ENCODE measurements at places on chromosomes 2 and 18.

GRCh38 chr2:240852671-240853314, 15.8 kb upstream of the AGXT start:
- DNase-seq = no peak

DNA sequence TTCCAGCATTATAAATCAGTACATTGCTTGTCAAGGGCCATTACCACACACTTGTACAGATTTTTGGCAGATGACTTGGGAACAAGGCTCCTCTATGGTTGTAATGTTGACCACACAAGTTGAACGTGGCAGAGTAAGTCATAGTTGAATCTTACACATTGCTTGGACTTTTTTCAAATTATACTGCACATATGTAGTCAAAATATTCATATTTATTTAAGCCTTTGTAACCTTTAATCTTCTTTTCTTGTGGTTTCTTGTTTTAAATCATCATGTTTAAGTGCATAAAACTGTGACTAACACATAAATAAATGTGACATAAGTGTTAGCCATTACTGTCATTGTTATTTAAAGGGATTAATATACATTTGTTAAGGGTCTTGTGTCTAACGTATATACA, 52.1 kb upstream of the EPB41L5 start:
- no peak for DNase-seq

DNA sequence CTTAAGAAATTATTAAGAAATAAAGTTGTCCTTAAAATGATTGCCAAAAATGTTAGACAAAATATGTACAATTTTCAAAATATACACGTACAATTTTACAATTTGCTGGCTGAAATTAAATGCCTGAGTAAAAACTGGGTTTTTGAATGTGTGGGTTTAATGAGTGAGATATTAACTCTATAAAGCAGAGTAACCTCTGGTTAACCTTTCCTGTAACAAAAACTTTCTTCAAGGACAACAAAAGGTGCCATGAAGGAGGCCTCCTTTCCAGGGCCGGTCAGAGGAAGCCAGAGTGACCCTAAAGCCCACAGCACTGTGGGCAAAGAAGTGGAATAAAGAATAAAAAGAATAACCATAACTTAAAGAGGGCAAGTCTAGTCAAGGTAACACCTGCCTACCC, 16.5 kb upstream of the MAL start:
- DNase-seq = no peak

DNA sequence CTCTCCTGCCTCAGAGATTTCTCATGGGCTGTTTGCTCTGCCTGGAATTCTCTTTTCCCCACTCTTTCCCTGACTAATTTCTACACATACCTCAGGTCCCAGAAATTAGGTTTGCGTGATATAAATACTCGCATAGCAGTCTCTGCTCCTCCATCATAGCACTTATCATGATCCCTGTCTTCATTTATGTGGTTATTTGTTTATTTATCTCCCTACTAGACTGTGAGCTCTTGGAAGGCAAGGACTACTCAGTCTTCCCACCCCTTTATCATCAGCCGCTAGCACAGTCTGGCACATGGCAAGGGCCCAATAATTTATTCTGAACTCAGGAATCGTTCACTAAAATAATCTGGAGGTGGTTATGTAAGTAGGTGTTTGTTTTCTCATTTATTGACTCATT, 79.3 kb downstream of the ADCYAP1 start:
- no peak for DNase-seq

DNA sequence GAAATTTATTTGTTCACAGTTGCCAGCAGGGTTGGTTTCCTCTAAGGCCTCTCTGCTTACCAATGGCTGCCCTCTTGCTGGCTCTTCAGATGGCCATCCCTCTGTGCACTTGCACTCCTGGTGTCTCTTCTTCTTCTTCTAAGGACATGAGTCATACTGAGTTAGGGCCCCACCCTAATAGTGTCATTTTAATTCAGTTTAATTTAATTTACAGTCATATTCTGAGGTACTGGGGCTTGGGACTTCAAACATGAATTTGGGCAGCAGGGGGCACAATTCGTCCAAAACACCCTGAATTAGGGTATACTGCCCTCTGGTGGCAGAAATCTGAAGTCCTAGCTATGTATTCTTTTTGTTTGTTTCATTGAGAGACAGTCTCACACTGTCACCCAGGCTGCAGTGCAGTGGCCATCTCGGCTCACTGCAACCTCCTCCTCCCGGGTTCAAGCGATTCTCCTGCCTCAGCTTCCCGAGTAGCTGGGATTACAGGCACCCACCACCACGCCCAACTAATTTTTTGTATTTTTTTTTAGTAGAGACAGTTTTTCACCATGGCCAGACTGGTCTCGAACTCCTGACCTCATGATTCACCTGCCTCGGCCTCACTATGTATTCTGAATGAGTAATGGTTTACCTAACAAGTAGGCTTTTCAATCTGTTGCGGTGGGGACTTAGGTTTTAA, 19.8 kb downstream of the SLC4A1AP start:
- peak; percentile 96 for DNase-seq

DNA sequence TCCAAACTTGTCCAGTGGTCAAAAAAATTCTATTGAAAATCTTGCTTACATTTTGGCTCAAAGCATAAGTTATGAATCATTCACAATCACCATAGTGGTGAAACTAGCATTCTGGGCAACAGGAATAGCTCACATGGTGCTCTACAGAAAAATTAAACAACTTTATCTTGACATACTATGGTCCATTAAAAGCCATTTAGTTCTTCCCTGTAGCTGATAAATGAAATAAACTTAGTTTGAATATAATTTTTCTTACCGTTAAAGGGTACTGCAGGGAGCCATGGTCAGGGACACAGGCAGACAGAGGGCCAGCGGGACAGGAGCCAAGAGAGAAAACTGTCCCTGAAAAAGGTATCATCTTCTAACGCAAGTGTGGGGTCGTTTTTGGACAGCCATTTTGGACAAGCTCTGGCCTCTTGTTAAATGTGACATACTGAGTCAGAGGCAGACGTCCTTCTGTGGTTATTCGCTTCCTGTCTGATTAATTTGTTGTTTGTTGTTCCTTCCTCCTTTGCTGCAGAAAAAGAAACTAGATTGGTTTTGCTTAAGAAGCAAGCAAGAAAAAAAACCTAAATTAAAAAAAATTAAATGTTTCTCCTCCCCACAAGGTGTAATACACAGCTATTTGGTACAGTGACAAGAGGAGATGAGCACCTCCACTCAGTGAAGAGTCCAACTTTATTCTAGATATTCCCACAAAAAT, at the start of gene WIPF1:
WIPF1 (minus strand) TSS at position 460 of the 703 bp plus-strand sequence. CDS start 12,231 bp downstream, outside the sequence.
- peak; percentile 55 for DNase-seq

DNA sequence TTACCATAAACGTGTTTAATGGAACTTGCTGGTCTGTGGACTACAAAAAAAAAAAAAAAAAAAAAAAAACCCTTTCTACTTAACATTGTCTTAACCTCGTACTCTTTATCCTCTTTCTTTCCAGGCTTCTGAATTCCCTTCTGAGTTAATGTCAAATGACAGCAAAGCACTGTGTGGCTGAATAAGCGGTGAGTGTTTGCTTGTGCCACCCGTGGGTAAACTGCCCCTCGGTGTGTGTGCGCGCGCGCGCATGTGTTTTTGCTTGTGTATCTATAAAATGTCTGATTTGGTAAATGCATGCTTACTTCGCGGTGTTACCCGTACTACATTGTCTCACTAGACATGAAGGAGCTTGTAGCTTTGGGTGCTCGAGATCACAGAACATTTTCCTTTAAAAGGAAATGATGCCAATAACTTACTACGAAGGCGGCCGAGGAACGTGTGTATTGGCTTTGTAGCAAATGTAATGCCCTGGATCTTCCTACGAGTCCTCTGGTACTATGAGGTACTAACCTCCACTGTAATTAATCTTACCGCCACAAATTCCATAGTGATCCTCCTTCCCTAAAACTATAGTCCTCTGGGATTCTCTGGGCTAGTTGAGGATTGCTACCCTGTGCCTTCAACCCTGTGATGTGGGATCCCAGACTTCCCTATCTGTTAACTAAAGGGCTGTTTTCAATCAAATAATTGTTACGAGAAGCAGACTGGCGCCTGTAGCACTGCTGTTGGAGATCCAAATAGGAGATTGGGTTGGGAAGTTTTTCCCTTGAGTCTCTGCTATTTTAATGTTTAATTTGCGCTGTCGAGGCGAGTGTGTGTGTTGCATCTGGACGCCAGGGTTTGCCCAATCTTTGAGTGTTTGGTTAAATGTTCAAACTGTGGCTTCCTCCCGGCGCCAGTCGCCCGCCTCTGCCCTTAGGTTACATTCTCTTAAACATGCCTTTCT, 1.1 kb downstream of the ID2 start:
- DNase-seq = peak; percentile 50

- DNase-seq = no peak
Observed at GRCh38 chr18:21305621-21306020, 63.6 kb downstream of the GREB1L start.

DNA sequence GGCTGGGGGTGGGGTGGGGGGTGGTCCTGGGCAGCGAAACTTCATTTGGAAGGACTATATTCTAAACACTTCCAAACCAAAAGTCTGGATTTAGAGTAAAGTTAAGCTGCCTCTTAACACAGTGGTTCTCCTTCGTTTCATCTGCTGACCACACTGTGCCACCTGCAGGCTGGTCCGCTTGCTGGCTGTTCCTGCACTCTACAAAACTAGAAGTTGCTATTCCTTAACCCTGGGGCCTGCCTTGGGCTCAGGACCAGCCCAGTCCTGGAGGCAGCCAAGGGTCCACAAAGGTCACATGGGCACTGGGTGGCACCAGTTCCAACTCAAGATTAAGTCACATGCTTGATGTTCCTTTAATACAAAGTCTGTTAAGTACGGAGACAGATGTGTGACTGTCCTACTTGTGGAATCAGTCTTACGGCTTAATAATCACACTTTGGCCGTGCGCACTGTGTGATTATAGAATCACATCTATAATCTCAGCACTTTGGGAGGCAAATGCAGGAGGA, 195.4 kb downstream of the FAM210A start:
- peak; percentile 51 for DNase-seq

GRCh38 chr2:240930631-240931318, 24.6 kb downstream of the CROCC2 start:
- peak; percentile 1 for DNase-seq

DNA sequence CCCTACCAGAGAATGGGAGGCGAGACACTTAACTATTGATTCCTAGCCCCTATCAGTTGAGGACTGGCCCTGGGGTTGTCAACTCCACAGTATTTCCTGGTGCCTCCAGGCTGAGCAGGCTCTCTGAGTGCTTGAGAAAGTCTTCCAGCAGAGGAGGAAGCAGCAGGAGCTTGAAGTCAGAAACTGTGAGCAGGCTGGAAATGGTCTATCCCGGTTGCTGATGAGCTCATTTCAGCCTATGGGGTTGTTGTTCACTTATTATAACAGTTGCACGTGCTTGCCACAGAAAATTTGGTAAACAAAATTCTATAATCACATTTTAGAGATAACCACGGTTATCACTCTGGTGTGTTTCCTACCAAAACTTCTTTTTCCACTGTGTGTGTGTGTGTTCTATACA, 254.7 kb upstream of the THUMPD2 start:
- no peak for DNase-seq

- no peak for DNase-seq
Observed at GRCh38 chr2:68404893-68405799, 40.1 kb downstream of the PLEK start.

GRCh38 chr18:24142376-24142775, 3.5 kb downstream of the CABYR start:
- no peak for DNase-seq

GRCh38 chr18:60894254-60894945, 438.8 kb upstream of the CDH20 start:
- no peak for DNase-seq

- no peak for DNase-seq
Observed at GRCh38 chr2:33158482-33159003, 211.8 kb downstream of the LTBP1 start.

- DNase-seq = no peak
Observed at GRCh38 chr2:217707131-217707611, 295.6 kb downstream of the TNS1 start.

DNA sequence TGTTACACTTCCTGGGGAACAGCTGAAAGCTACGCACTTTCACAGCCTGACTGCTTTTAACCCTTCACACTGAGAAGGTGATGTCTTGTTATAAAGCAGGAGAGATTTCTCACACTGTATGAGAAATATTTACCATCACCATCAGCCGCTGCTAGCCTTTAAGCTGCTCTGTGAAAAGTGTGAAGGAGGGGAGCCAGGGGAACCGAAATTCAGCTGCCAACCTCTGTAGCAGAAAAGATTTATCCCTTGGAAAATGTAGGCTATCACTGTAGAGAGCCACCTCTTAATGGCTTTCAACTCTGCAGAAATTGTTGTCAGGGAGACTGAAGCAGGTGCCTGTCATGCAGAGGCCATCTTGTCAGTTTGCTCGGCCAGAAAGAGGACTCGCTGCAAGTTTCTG, 145.3 kb downstream of the SP3 start:
- DNase-seq = no peak

DNA sequence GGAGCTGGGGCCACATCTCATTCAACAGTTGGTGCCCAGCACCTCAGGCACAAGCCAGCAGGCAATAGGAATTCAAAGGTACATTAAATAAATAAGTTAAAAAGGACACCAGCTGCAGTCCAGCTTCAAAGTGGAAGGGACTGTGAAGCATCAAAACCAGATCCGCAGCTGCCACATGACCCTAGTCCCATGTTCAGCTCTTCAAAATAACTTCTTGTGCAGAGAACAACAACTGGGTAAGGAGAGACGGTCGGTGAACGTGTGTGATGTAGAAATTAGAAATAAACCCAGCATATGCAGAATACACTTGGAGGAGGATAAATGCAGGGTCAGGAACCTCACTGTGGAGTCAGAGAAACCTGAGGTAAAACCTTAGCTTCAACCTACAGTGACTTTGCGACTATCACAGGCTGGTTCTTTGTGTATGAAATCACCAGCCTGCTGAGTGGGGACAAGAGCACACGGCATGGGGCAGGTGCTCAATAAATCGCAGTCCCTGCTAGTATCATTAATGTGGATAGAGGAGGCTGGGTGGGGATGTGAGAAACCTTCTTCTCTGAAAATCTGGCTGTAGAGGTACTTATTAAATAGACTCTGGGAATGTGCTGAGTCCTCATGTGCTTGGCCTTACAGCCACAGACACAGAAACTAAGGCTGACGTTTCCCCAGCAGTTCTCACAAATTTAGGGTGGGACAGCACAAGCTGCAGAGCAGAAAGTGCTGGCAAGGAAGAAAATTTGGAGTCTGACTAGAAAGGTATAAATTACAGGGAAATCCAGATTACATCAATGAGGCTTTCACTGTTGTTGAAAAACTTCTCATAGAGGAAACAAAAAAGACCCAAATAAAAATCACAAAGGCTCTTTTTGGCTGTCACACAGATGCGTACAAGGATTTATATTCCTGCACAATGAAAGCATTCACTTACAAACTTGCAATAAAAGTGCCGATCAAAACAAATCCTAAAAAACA, 20.7 kb downstream of the FBXO15 start:
- no peak for DNase-seq
